Neural progenitor cell (in vitro differentiated cells): ENCODE measurements at places on chromosomes 6 and 20. TPM values are rescaled to one million over a fixed set of nuclear protein-coding genes. Genes with fewer than 3 reads are reported as not detected.

Gene COL12A1
- 0.87 and 1.3 TPM in 2 replicates for total RNA-seq

Gene RGS17
- 4.8 and 8.1 TPM in 2 replicates for total RNA-seq

Gene RSPO3
- total RNA-seq, result 0.81 and 2.4 TPM in 2 replicates

Gene PROKR2
- not detected in 2 replicates for total RNA-seq

DNA sequence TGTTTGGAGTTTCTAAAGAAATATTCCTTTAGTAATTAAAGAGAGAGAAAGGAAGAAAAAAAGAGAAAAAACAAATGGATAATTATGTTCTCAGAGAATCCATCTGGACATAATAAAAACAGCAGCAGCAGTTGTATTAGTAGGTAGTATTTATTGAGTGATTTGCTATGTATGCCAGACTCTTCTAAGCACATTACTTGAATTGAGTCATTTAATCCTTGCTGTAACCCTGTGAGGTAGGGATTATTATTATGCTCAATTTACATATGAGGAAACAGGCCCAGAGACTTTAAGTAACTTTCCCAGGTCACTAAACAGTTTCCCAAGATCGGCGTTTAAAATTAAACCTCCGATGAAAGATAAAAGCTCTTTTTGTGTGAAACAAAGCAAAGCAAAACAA is 238.8 kb downstream of the TSHZ2 start:
- no peak overlapping the region for H3K4me3 ChIP-seq
- no peak for DNase-seq
- H3K27ac ChIP-seq, result no peak overlapping the region
- H3K36me3 ChIP-seq, result no peaks in the 10 kb centered on the region
- H3K4me1 ChIP-seq, result peaks cover 8% of the 10 kb centered on the region
- no peaks in the 10 kb centered on the region for H3K27me3 ChIP-seq

DNA sequence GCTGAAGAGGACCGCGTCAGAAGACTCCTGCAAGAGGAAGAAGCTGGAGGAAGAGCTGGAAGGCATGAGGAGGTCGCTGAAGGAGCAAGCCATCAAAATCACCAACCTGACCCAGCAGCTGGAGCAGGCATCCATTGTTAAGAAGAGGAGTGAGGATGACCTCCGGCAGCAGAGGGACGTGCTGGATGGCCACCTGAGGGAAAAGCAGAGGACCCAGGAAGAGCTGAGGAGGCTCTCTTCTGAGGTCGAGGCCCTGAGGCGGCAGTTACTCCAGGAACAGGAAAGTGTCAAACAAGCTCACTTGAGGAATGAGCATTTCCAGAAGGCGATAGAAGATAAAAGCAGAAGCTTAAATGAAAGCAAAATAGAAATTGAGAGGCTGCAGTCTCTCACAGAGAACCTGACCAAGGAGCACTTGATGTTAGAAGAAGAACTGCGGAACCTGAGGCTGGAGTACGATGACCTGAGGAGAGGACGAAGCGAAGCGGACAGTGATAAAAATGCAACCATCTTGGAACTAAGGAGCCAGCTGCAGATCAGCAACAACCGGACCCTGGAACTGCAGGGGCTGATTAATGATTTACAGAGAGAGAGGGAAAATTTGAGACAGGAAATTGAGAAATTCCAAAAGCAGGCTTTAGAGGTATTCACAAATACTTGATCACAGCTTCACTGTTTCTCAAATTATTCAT is 8.9 kb upstream of the SNRNP48 start:
- peaks cover 8% of the 10 kb centered on the region for H3K36me3 ChIP-seq
- no peak overlapping the region for H3K4me3 ChIP-seq
- no peak for DNase-seq

- no peak overlapping the region for H3K27ac ChIP-seq
- no peak for DNase-seq
- no peaks in the 10 kb centered on the region for H3K27me3 ChIP-seq
- H3K36me3 ChIP-seq, result no peaks in the 10 kb centered on the region
- peaks cover 16% of the 10 kb centered on the region for H3K4me1 ChIP-seq
Observed at GRCh38 chr20:52019313-52019712, 172.3 kb downstream of the ZFP64 start.

GRCh38 chr20:13913131-13913530 is 77.3 kb downstream of the SEL1L2 start:
- no peak overlapping the region for H3K27ac ChIP-seq
- H3K36me3 ChIP-seq, result no peaks in the 10 kb centered on the region
- H3K4me3 ChIP-seq, result no peak overlapping the region
- DNase-seq, result no peak
- no peaks in the 10 kb centered on the region for H3K27me3 ChIP-seq

GRCh38 chr20:914727-915498 is 1.2 kb downstream of the ANGPT4 start:
- no peak overlapping the region for H3K4me3 ChIP-seq
- H3K27me3 ChIP-seq, result no peaks in the 10 kb centered on the region
- peaks cover 14% of the 10 kb centered on the region for H3K4me1 ChIP-seq
- H3K36me3 ChIP-seq, result no peaks in the 10 kb centered on the region

- no peaks in the 10 kb centered on the region for H3K27me3 ChIP-seq
- H3K36me3 ChIP-seq, result no peaks in the 10 kb centered on the region
- H3K4me3 ChIP-seq, result no peak overlapping the region
- DNase-seq, result peak; percentile 53
Observed at GRCh38 chr6:6697620-6698019, 109.1 kb downstream of the LY86 start.

DNA sequence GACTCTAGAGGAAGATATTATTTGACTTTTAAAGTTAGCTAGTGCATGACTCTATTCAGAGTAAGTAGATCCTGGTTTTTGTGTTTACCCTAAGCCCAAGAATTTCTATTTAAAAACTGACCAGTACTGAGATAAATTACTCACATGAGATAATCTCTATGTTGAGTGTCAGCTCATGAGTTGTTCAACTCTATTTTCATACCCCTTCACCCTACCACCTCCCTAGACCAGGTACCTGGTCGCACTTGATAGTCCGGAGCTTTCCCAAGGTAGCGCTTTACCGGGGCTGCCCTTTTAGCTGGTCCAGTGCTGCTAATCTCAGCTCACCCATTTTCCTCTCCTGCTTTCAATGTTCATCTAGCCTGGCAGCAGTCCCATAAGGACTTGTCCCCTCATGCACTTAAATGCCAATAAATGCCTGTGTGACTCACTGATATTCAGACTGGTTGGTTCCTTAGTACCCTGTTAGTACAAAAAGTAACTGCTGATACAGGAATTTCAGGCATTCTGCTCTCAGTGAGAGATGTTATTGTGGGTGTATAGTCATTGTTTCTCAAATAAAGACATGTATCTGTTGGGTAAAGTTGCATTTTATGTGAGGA is 503.9 kb downstream of the ADGRB3 start:
- no peaks in the 10 kb centered on the region for H3K27me3 ChIP-seq
- H3K4me1 ChIP-seq, result no peaks in the 10 kb centered on the region
- H3K4me3 ChIP-seq, result no peak overlapping the region

DNA sequence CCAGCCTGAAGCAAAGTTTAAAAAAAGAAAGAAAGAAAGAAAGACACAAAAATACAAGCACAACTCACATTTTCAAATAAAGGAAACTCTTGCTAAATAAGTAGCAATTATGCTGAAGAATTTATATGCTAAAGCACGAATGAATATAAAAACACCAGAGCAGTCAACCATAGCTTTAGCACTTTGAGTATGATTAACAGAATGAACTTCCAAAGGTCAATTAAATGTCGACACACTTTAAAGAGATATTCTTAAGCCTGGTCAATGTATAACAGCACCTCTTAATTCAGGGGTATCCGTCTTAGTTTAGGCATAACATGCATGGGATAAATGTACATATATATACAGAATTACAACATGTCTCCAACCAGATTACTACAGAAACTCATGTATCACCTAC is 125.9 kb downstream of the OGFRL1 start:
- H3K27ac ChIP-seq, result no peak overlapping the region
- no peaks in the 10 kb centered on the region for H3K36me3 ChIP-seq
- no peak for DNase-seq
- peaks cover 5% of the 10 kb centered on the region for H3K4me1 ChIP-seq
- peaks cover 20% of the 10 kb centered on the region for H3K27me3 ChIP-seq

GRCh38 chr20:15949391-15949790 is 623.9 kb downstream of the KIF16B start:
- H3K4me1 ChIP-seq, result peaks cover 9% of the 10 kb centered on the region
- H3K27me3 ChIP-seq, result no peaks in the 10 kb centered on the region
- H3K4me3 ChIP-seq, result no peak overlapping the region
- DNase-seq, result peak; percentile 15
- no peaks in the 10 kb centered on the region for H3K36me3 ChIP-seq

- no peaks in the 10 kb centered on the region for H3K36me3 ChIP-seq
- no peak overlapping the region for H3K27ac ChIP-seq
- H3K4me1 ChIP-seq, result no peaks in the 10 kb centered on the region
- no peaks in the 10 kb centered on the region for H3K27me3 ChIP-seq
- H3K4me3 ChIP-seq, result no peak overlapping the region
Observed at GRCh38 chr20:25273046-25273445, 25.2 kb downstream of the PYGB start.

DNA sequence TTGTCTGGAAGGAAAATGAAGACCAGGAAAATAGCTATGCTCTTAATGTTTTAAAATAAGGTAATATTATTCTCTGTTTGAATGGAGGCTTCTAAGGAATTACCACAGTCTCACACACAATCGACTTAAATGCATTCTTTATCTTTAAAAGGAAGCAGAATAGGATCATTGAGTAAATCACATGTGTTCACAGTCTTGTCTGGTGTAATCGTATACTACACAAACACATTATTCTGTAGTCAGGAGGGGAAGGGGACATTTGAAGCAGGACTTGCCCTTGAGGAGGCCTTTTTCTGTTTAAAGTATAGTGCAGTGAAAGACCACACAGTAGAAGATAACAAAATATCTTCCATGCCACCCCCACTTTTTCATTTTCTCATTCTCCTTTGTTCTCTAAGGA is 20.6 kb upstream of the REV3L start:
- H3K4me1 ChIP-seq, result peaks cover 47% of the 10 kb centered on the region
- no peaks in the 10 kb centered on the region for H3K27me3 ChIP-seq
- H3K27ac ChIP-seq, result peak overlapping the region; percentile 17
- no peaks in the 10 kb centered on the region for H3K36me3 ChIP-seq
- DNase-seq, result no peak
- H3K4me3 ChIP-seq, result no peak overlapping the region

GRCh38 chr6:72413884-72414283 is 208.0 kb upstream of the KCNQ5 start:
- no peak overlapping the region for H3K4me3 ChIP-seq
- H3K27me3 ChIP-seq, result no peaks in the 10 kb centered on the region
- no peak overlapping the region for H3K27ac ChIP-seq
- DNase-seq, result no peak

GRCh38 chr20:55656231-55656775 is 349.0 kb downstream of the CBLN4 start:
- H3K4me3 ChIP-seq, result no peak overlapping the region
- no peaks in the 10 kb centered on the region for H3K36me3 ChIP-seq
- no peaks in the 10 kb centered on the region for H3K27me3 ChIP-seq
- H3K27ac ChIP-seq, result no peak overlapping the region
- no peak for DNase-seq

GRCh38 chr6:125832391-125833117 is 41.8 kb downstream of the NCOA7 start:
- H3K4me1 ChIP-seq, result no peaks in the 10 kb centered on the region
- no peak overlapping the region for H3K4me3 ChIP-seq
- H3K27me3 ChIP-seq, result no peaks in the 10 kb centered on the region
- no peaks in the 10 kb centered on the region for H3K36me3 ChIP-seq
- DNase-seq, result no peak

DNA sequence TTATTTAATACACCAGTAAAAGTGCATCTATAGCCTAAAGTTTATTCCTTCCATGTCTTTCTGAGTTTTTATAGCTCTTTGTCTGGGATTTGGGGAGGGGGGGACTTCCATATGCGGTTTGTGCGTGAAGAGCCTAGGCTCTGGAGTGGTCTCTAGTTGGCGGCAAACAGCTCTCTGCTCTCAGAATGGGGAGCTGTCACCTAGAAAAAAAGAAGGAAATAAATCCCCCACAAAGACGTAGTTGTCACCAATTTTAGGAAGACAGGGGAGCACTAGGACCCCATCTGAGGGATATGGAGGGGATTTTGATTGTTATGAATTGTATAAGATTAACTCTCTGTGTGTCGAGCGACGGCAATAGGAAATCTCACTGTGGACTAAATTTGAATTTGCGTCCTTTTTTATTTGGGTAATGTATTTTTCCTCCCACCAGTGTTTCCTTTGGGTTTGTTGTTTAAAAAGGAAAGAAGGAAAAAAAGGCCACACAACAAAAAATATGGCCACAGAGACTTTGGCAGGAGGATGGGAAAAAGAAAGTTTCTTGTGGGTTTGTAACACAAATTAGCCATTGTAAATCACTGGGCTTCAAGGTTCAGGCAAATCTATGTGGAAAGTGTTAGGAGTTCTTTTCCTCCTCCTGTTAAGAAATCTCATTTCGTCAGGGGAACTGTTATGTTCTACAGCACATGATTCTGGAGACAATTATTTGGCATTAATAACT is 7.4 kb downstream of the POU3F2 start:
- no peaks in the 10 kb centered on the region for H3K36me3 ChIP-seq
- peaks cover 90% of the 10 kb centered on the region for H3K27me3 ChIP-seq
- no peak overlapping the region for H3K27ac ChIP-seq
- H3K4me3 ChIP-seq, result peak overlapping the region; percentile 52

DNA sequence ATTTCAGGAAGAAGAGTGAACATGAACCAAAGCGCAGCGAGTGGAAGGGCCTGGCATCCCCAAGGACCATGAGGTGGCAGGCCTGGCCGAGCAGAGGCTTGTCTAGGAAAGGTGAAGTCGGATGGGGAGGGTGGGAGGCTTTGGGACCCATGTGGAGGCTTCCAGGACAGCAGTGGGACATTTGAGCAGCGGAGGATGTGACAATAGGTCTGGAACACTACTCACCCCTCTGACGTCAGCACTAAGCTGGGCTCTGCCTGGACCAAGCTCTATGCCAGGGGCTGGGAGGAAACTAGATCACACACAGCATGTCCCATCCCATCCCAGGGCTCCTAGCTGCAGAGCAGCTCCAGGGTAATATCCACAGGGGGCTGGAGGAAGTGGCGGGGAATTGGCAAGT is 175.3 kb upstream of the RIN2 start:
- no peaks in the 10 kb centered on the region for H3K4me1 ChIP-seq
- no peaks in the 10 kb centered on the region for H3K27me3 ChIP-seq
- H3K4me3 ChIP-seq, result no peak overlapping the region
- no peak for DNase-seq
- H3K36me3 ChIP-seq, result no peaks in the 10 kb centered on the region

DNA sequence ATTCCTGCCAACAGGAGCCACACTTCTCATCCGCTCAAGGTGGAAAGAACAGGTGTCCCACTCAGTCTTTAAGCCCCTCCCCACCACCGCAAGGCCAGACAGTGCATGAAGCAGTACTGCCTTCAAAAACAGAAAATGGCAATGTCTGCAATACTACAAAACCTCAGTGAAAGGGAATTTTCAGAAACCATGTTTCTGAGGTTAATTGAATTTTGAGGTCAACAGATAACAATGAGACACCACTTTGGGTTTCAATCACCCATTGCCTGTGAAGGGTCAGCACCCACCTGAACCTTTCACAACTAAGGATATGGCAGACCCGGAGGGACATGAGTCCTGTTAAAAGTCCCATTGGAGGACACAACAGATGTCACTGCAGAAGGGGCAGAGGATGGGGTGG is 13.0 kb downstream of the ZC3H12D start:
- H3K4me3 ChIP-seq, result no peak overlapping the region
- H3K4me1 ChIP-seq, result peaks cover 9% of the 10 kb centered on the region
- no peaks in the 10 kb centered on the region for H3K36me3 ChIP-seq
- no peak overlapping the region for H3K27ac ChIP-seq
- no peak for DNase-seq
- no peaks in the 10 kb centered on the region for H3K27me3 ChIP-seq

GRCh38 chr6:36247693-36248092 is 22.2 kb upstream of the PNPLA1 start:
- no peaks in the 10 kb centered on the region for H3K27me3 ChIP-seq
- no peak overlapping the region for H3K4me3 ChIP-seq
- H3K36me3 ChIP-seq, result no peaks in the 10 kb centered on the region
- peaks cover 19% of the 10 kb centered on the region for H3K4me1 ChIP-seq
- no peak overlapping the region for H3K27ac ChIP-seq
